CD4-positive, alpha-beta memory T cell (primary cell): ENCODE measurements at places on chromosomes 11 and 22. TPM values are rescaled to one million over a fixed set of nuclear protein-coding genes. Genes with fewer than 3 reads are reported as not detected.

DNA sequence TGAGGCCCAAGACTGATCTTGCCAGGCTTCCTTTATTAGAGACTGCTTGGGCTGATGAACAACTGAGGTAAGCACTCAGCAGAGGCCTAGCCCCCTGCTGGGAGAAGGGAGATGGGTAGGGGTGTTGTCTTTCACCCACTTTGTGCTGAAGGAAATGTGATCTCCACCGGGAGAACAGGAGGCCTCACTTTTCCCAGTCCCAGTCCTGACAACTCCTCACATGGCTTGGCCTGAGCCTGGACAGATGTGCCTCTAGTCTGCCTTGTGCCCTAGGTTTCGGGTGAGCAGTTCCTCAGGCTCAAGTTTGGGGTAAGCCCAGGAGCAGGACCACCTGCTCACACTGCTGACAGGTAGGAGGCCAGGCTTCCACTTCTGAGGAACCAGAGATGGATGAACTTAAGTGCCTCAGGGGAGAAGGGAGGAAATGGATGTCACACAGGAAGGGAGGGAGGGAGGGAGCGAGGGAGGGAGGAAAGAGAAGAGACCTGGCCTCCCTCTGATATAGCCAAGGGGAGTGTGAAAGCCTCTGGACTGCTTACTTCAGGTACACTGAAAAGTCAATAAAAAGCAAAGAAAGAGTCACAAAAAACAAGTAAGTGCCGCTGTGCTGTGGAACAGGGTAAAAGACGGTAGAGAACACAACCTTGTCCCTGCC, 8.1 kb downstream of the CLPB start:
- DNase-seq = no peak

- no peak for DNase-seq
Observed at GRCh38 chr11:5362017-5362625, 10.8 kb downstream of the OR51B6 start.

DNA sequence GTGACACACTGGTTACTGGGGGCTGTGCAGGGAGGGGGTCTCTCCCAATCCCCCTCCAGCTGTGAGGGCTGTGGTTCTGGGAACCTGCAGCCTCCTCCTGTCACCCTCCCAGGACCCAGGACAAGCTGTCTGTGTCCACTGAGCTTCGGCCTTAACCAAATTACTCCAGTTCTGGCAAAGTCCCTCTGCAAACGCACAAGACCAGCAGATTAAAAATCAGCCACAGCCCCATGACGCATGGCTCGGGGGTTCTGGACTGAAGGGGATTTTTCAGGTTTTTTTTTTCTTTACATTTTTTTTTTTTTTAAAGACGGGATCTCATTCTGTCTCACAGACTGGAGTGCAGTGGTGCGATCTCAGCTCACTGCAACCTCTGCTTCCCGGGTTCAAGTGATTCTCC, 32.2 kb upstream of the A4GALT start:
- no peak for DNase-seq

DNA sequence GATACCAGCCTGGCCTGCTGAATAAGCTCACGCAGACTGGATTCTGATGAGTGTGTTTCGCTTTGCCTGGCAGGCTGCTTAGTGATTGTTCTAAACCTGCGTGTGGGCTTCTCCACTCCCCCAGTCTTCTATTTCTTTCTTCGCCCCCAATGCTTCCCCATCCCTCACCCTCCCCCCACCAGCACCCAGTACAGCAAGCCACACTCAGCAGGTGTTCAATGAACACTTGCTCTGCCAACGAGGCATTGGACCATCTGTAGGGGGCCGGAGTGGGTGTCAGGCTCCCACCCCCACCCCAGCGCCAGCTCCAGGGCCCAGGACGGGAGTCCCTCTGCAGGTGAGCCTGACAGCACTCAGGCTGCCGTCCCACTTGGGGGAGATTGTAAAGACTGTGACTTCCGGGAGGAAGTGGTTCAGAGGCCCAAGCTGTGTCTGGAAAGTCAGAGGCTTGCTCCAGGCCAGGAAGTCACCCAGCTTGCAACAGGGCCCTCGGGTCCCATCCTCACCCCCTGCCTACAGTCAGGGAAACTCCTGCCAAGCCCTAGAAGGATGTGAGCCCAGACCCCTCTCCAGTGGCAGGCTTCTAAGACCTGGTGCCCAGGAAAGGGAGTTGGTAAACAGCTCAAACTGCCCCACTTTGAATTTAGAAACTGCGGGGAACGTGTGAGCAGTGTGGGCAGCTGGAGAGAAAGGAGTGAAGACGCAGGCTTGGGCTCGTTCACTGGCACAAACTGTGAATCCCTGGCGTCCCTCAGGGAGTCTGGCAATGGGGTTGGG, 66.3 kb upstream of the PRDM11 start:
- DNase-seq = peak; percentile 61

DNA sequence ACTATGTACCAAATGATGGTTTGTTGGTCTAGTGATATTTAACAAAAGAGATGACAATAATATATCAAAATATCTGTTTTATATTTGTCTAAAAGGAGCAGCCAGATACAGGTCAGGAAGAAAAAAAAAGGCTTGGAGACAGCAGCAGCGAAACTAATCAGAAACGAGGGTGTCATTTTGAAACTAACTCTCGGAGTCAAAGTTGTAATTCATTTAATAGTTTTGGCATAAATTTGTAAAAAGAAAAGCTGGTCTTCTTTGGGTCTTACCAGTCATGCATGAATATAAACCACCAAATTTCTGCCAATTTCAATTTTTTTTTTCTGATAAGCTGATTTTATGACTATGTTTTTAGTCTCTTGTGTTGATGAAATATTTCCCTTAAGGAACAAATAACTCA, 25.5 kb downstream of the NPAT start:
- no peak for DNase-seq

DNA sequence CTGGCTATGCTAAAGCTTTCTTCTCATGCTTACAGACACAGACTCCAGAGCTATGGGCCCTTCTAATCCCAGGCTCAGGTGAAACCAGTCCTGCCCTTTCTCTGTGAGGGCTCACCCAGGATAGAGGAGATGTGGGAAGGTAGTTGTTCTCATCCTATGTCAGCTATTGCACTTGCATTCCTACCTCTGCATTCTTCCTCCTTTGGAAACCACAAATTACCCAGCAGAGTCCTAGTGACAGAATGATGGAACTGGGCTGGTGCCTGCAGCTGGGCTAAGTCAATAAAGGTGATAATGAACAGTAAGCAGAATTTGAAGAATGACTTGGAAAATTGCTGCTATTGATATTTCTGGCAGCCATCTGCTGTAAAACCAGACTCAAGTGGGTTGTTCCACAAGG, 560.0 kb downstream of the TMEM135 start:
- no peak for DNase-seq

GRCh38 chr22:49893025-49893424, 25.2 kb downstream of the ALG12 start:
- DNase-seq = no peak

DNA sequence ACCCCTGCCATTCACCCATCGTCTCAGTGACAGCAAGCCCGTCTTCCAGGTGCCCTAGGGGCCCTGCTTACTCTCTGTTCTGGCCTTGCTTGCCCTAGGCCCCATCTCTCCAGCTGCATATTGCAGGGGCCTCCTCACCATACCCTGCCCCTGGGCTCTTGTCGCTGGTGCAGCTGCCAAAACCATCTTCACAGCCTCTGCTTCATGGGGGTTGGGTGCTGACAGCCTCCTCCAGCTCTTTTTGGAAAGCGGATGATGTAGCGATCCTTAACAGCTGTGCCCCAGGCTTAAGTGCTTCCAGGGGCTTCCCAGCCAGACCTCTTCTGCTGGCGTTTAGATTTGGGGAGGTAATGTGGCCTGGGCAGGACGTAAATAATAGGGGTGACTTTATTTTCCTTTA, 61.2 kb upstream of the SUSD2 start:
- no peak for DNase-seq

- DNase-seq = no peak
Observed at GRCh38 chr22:19287889-19288288, 3.6 kb downstream of the CLTCL1 start.

- peak; percentile 59 for DNase-seq
Observed at GRCh38 chr11:11036848-11037732, 179.2 kb upstream of the ZBED5 start.

- peak; percentile 74 for DNase-seq
Observed at GRCh38 chr11:62546244-62546928, at the start of gene AHNAK. Gene AHNAK (minus strand): TSS chr11:62546806. CDS start chr11:62536098, 10,708 bp downstream.

DNA sequence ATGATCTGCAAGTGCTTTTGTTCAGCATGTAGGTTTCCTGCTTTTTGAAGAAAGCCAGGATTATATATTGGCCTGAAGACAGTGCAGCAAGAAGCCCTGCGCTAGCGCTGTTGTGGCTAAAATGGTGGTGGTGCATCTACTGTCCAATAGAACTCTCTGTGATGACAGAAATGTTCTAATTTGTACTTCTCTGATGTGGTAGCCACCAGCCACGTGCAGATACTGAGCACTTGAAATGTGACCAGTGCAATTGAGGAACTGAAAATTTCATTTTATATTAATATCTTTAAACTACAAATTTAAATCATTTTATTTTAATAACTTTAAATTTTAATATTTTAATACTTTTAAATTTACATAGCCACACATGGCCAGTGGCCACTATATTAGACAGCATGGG, 73.0 kb upstream of the PAX6 start:
- DNase-seq = no peak

DNA sequence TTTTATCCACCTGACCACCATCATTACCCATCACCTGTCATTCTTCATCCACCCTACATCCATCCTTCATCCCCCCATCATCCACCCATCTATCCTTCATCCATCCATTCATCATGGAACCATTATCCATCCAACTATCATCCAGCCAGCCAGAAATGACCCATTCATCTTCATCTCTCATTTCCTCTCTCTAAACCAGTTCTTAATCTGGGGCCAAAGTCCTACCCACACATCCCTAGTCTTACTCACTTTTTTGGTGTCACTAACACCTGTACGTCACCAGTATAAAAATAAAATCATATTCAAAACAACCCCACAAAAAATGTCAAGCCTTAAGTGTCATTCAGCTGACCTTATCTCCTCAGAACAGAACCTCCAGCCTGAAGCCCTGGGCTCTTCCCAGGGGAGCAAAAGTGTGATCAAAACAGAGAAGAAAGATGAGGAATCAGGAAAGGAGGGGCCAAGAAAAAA, 12.3 kb downstream of the SPI1 start:
- no peak for DNase-seq

GRCh38 chr11:78961937-78962701, 387.5 kb upstream of the NARS2 start:
- no peak for DNase-seq

DNA sequence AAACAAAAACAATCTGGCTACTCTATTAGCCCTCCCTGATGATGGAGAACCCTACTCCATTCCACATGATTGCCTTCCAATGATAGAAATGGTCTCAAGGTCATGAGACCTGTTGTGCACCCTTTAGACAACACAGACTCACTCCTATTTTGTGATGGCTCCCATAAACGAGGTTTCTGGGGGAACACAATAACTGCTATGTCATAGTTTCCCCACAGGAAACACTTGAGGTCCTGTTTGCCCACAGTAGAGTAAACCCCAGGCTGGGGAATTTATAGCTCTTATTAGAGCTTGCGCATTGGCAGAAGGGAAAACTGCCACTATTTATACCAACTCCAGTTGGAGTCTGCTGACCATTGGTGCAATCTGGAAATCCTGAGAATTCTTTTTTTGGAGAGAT, 28.7 kb downstream of the MIF start:
- DNase-seq = no peak

- DNase-seq = no peak
Observed at GRCh38 chr22:43094551-43094950, 5.4 kb upstream of the TTLL1 start.

DNA sequence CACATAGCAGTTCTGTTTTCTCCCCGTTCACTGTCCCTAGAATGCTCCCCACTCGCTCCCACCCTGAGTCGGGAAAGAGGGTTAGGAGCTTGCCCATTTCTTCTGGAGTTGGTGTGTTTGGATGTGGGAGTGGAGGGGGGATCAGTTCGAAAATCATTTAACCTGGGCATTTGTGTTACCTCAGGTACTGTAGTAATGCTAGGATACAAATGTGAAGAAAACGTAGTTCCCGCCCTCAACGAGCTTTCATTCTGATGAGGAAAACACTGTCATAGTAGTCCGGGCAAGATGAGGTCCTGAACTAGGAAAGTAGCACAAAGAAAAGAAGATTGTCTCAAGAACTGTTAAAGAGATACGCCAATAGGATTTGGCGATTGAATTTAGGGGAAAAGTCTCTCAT, 539 bp downstream of the SDHD start:
- no peak for DNase-seq

DNA sequence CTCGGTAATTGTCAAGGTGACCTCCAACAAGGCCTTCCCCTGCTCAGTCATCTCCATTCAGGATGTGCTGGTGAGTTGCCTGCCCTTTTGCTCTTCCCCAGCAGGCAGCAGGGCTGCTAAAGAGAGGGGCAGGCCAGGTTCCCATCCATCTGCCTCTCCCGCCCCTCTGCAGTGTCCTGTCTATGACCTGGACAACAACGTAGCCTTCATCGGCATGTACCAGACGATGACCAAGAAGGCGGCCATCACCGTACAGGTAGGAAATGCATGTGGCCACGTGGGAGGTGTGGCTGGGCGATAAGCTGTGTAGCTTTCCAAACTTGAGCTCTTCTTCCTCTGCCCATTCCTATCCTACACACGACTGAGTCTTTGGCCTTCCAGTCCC, 4.0 kb downstream of the SIDT2 start:
- DNase-seq = no peak

- DNase-seq = no peak
Observed at GRCh38 chr11:123321636-123322035, 108.4 kb upstream of the GRAMD1B start.

The CASP12 gene
- not detected for polyA plus RNA-seq

The PPP2R5B gene
- polyA plus RNA-seq = 5.6 TPM

The SOX10 gene
- not detected for polyA plus RNA-seq

The GUCY1A2 gene
- not detected for polyA plus RNA-seq

The MUC6 gene
- polyA plus RNA-seq = 0.13 TPM

The PACS1 gene
- 13.7 TPM for polyA plus RNA-seq

The BIRC3 gene
- 82.5 TPM for polyA plus RNA-seq

The RIMBP3C gene
- not detected for polyA plus RNA-seq

The TPBGL gene
- 0.10 TPM for polyA plus RNA-seq

The GRAP2 gene
- polyA plus RNA-seq = 86.7 TPM

The NXPE1 gene
- polyA plus RNA-seq = not detected
